ENCODE measurements at places on chromosomes 13 and 19.

DNA sequence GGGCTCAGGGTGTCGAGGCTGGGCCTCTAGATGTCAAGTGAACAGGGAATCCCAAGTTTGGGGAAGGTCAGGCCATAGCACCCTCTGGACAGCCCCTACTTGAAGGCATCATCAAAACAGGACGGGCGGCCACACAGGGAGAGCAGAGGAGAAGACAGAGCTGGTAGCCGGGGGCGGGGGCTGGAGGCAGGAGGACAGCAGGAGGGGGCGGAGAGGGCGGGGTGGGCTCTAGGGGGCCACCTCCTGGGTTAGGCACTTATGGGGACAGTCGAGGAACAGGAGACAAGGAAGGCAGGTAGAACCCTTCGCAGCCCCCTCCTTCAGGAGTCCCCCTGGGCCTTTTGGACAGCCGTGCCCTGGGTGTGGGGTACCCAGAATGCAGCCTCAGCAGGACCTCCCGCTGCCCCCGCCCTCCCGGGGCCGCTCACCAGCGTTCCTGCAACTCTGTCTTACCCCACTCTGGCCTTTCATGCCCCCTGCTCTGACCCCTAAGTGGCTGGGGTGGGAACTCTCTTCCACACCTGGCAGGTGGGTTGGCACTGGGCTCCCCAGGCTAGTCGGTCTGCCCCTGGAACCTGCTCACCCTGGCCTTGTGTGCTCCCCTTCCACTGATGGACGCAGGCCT is 5.8 kb downstream of the SSBP4 start:
- no peak for DNase-seq

DNA sequence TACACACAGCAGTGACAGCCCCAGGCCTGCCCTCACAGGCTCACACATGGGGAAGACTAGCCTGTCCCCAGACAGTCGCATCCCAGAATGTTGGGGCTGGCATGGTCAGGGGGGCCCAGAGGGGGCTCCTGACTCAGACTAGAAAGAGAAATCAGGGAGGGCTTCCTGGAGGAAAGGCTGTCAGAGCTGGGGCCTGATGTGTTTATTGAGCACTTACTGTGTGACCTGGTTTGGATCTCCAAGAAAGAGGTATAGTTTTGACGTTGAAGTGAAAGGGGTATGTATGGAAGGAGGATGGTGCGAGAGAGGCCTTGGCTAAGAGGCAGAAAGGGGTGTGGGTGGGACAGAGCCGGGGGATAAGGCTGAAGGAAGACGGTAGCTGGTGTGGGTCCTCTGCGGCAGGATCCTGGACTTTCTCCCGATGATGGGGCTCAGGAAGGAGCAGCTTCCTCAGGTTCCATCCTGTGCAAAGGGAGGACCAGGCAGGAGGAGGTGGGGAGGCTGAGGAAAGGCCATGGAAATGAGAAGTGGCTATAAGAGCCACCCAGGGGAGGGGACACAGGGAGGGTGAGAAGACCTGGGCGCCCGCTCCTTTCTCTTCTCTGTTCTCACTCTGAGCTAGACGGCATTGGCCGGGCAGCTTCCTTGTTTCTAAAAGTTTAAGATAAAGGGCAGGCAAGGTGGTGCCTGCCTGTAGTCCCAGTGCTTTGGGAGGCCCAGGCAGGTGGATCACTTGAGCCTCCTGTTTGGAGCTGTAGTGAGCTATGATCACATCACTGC is 16.1 kb upstream of the BCL3 start:
- no peak for DNase-seq

- DNase-seq = no peak
Measured at GRCh38 chr13:43433691-43434141, 353.1 kb downstream of the ENOX1 start.

DNA sequence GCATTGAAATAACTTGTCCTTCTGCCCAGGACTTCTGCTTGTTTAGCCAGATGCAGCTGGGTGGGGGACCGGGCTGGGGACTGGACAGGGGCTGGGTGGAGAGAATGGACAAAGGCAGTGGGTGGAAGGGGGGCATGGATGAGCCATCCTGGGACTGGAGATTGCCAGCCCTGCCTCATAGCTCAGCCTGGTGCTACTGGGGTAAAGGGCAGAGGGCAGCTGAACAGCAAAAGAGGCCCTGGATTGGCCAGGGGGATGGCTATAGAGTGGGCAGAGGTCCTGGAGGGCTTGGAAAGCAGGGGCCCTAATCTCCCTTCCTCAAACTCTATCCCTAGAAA is 17.7 kb upstream of the PLAUR start:
- no peak for DNase-seq

DNA sequence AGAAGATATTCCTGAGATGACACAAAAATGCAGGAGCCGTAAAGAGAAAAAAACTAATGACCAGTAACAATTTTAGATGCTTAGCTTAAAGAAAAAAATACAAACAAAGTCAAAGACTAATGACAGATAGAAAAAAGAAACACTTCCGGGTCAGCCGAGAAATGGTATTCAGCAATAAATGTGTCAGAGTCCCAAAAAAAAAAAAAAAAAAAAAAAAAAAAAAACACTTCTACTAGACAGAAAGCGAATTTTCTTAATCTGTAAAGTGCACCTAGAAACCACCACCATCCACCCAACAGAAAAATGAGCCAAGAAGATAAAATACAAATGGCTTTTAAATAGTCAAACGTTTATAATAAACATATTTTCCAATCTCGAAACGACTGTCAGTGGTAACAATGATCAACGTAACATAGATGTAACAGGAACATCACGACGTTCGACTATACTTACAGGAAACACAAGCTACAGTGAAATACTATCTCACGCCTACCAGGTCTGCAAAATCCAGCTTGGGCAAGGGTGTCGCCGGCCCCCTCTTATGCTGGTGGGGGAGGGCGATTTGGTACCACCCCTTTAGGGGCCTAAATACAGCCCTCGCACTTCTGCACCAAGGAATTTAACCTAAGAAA is 10.6 kb downstream of the ABHD17A start:
- DNase-seq = no peak

DNA sequence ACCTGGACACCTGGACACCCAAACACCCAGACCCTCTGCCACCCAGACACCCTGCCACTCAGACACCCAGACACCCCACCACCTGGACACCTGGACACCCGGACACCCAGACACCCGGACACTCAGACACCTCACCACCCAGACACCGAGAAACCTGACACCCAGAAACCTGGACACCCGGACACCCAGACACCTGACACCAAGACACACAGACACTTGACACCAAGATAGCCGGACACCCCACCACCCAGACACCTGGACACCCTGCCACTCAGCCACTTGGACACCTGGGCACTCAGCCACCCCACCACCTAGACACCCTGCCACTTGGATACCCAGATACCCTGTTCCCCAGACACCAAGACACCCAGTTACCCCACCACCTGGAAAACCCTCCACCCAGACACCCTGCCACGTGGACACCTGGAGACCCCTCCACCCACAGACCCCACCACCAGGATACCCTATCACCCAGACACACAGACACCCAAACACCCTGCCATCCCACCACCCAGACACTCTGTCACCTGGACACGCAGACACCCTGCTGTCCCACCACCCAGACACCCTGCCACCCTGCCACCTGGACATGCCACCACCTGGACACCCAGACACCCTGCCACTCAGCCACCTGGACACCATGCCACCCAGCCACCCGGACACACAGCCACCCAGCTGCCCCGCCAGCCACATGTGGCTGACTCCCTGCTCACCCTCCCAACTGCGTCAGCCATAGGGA is 17.4 kb downstream of the C19orf12 start:
- no peak for DNase-seq

- DNase-seq = no peak
Measured at GRCh38 chr19:41352609-41353465, 885 bp downstream of the TGFB1 start.

GRCh38 chr19:36073121-36073876 is 18.6 kb downstream of the WDR62 start:
- DNase-seq = no peak

DNA sequence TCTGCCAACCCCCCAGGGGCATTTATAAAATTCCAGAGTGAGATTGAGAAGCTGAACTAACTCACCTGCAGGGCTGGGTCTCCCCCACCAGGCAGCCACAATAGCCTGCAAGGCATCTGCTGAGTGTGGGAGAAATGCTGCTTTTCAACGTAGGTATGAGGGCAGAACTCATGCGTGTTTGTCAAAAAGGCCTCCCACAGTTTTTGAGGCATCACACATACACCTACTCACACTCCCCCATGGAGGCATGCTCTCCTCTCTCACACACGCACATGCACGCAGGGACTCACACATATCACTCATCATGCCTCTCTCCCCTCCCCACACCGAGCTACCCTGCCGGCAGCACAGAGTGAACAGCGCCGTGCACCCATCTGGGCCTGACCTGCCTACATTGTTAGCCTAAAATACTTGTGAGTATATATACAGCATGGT is 390.5 kb downstream of the FGF9 start:
- DNase-seq = no peak

DNA sequence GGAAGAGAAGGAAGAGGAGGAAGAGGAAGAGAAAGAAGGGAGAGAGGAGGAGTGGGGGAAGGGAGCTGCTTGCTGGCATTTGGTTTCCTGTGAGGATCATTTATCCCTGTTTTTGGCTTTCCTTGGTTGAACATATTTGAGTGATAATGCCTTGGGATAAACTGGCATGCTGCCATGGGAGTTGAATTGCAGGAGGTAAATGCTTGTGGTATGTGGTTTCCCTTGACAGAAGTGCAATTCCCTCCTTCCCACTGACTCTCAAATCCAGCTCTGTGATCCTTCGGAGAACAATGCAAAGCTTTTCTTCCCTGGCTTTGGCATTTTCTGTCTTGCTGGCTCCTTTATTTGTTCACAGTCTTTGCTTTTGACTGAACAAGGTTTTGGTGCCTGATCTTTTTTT is 27.2 kb upstream of the CBY2 start:
- peak; percentile 54 for DNase-seq

DNA sequence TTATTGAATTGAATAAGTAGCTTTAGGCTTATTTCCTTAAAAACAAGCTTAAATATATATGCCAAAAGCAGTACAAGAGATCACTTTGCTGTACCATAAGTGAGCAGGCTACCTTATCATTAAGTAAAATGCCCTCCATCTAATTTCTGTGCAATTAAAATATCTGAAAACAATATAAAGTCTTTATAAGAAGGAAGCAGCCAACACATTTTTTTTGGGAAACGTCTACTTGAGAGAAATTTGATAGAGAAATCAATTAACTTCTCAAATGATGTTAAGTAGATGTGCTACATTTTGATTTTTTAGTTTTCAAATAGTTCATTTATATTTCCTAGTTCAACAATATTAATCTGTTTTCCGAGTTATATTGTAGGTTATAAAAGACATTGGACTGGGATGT is 52.5 kb downstream of the GPC5 start:
- DNase-seq = no peak

GRCh38 chr13:53004573-53004972 is 24.0 kb upstream of the OLFM4 start:
- no peak for DNase-seq

- DNase-seq = no peak
Measured at GRCh38 chr19:14073925-14074838, 1.6 kb downstream of the MISP3 start.

DNA sequence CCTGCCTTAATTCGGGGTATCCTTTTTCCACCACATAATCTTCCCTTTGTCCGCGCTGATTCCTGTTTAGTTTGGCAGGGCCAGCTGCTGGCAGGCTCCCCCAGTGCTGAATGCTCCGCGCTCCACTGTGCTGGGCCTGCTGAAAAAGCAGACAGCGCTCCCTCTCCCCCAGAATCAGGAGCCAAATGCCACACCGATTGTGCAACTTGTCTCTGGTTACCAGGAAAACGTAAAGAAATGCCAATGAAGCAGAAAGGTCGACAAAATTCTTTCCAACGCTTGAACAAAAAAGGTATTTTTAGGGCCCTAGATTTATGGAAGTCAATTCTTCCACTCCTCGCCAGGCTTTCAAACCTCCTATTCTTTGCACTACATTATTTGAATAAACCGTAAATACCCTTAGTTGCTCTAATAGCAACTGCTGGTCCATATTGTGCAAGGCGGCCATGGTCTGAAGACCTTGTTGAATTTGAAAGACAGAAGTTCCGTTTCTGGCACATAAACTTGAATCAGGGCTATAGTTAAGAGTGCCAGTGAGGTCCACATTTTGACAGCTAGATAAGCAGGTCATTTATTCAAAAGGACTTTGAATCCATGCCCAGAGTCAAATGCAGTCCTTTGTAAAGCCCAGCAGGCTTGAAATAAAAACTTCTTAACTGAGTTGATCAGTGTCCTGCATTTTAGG is 206.7 kb upstream of the RFC3 start:
- no peak for DNase-seq

GRCh38 chr19:51027126-51027806 is 850 bp upstream of the KLK11 start:
- no peak for DNase-seq

- DNase-seq = peak; percentile 29
Measured at GRCh38 chr13:112657850-112658445, 31.9 kb upstream of the ATP11A start.

GRCh38 chr19:11639245-11639601 is 41.9 kb downstream of the ZNF627 start:
- DNase-seq = no peak

GRCh38 chr13:32211813-32212212 is 103.3 kb downstream of the ZAR1L start:
- peak; percentile 92 for DNase-seq

DNA sequence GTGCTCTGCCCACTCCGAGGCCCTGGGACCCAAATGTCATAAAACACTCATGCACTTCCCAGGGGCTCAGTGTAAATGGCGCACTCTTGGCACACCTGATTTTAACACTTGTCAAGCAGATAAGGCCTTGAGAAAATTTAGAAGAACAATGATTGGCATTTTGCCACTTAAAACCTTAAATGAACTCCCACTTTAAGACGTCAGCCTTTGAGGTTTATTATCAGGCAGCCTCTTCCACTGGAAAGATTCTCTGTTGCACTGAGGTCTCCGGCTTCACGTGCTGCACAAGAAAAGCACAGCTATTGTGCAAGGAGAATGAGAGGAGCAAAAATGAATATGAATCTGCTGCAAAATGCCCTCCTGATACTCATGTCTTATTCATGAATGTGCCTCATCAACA is 38.5 kb upstream of the ATP11A start:
- DNase-seq = no peak

GRCh38 chr13:50915565-50915964 is 6.0 kb downstream of the RNASEH2B start:
- DNase-seq = no peak

DNA sequence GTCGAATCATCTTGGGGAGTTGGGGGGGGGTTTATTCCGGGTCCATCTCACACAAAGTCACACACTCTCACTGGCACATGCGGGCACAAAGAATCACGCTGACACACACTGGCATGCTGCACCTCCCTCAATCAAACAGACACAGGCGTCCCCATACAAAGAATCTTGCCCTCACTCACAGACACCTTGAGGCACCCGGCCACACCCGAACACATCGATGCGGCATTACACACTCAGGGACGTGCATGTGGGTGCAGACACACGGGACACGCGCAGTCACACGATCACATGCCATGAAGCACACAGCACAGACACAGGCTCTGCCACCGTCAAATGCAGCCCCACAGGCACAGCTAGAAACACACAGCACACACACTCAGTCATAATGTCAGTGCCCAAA is 7.8 kb downstream of the NFIX start:
- no peak for DNase-seq

- no peak for DNase-seq
Measured at GRCh38 chr19:38099966-38100365, 124.1 kb downstream of the DPF1 start.

- DNase-seq = no peak
Measured at GRCh38 chr19:31280287-31281006, 68.8 kb downstream of the TSHZ3 start.

Data from AG04449 (cell line).